Immature natural killer cell (primary cell): ENCODE measurements at places on chromosomes 1 and 21.

DNA sequence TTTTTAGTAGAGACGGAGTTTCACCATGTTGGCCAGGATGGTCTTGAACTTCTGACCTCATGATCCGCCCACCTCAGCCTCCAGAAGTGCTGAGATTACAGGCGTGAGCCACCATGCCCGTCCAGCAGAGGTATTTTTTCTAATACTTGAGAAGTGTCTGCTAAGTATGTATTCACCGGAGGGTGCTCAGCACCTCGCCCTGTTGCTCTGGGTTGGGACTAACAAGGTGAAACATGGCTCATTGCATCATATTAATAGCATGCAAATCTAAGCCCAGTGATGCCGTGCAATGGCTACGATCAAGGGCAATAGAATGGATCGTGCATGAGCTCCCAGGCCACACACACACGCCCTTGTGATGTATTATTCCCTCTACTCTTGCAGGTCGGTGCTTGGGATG, 68.7 kb downstream of the PDE9A start:
- no peak for DNase-seq

DNA sequence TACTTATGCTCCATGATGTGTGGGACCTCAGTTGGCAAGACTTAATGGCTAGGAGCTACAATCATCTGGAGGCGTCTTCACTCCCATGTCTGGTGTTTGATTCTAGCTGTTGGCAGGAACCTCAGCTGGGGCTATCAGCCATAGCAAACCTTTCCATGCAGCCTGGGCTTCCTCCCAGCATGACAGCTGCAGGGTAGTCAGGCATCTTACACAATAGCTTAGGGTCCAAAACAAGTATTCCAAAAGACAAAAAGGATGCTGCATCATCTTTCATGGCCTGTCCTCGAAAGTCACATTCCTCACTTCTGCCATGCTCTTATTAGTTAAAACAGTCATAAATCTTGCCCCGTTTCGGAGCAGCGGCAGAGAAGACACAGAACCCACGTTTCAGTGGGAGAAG, 90.9 kb downstream of the LRRC8C start:
- DNase-seq: no peak

DNA sequence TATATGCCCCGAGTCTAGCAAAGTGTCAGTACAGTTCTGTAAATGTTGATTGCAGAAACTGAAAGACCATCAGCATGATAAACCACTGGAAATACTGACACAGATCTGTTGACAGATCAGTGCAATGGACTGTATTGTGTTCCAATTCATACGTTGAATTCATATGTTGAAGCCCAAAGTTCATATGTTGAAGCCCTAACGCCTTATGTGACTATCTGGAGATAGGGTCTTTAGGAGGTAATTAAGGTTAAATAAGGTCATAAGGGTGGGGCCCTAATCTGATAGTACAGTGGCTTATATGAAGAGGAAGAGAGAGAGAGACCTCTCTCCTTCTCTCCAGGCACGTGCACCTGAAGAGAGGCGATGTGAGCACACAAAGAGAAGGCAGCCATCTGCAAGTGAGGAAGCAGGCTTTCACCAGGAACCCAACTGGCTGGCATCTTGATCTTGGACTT, 144.7 kb downstream of the MRPL39 start:
- no peak for DNase-seq

GRCh38 chr1:159084867-159085266, 8.3 kb upstream of the AIM2 start:
- no peak for DNase-seq

GRCh38 chr1:231694075-231694431, 67.5 kb downstream of the DISC1 start:
- no peak for DNase-seq

DNA sequence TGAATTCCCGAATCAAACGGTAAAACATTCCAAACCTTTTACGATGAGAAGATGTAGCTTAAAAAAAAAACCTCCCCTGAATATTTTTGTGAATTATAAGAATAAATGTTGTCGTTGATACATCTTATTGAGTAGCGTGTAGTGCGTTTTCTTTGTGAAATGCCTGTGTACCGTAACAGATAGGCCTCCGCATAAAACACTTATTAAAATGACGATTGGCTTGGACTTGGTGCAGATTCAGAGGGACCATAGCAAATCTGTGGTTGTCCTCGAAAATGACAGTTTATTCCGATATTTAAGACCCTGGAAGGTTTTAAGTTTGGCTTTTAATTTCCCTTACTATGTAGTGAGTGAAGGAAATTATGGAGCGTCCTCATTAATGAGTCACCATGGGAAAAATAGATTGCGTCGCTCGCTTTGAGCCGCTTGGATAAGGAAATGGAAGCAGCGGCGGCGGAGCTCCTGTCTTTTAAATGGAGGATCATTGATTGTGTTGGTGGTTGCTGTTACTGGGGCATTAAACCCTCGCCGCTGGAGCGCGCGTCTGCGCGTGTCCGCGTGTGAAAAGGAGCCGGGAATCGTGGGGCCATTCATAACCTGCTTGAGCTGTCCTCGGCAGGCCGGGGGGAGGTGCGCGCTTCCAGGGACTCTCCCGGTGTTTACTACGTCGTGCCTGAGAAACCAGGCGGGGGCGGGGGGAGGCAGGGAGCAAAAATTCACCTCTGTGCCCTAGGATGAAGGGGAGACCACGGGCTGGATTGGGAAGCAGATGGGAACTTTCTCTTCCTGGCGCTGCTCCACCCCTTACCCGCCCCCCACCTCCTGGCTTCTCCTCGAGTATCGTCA, 1.6 kb downstream of the SPEN start:
- peak; percentile 61 for DNase-seq

GRCh38 chr1:151325646-151326429, 1.4 kb downstream of the PI4KB start:
- DNase-seq: no peak

GRCh38 chr21:44579056-44579832, 1.2 kb downstream of the KRTAP10-5 start:
- no peak for DNase-seq

DNA sequence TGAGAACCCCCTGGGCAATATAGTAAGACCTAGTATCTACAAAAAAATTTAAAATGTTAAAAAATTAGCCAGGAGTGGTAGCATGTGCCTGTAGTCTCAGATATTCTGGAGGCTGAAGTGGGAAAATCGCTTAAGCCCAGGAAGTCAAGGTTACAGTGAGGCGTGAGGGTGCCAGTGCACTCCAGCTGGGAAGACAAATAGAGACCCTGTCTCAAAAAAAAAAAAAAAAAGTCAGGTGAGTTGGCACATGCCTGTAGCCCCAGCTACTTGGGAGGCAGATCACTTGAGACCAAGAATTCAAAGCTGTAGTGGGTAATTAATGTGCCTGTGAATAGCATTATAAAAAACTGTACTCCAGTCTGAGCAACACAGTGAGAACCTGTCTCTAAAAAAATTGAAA, 4.6 kb downstream of the BECN2 start:
- DNase-seq: no peak

DNA sequence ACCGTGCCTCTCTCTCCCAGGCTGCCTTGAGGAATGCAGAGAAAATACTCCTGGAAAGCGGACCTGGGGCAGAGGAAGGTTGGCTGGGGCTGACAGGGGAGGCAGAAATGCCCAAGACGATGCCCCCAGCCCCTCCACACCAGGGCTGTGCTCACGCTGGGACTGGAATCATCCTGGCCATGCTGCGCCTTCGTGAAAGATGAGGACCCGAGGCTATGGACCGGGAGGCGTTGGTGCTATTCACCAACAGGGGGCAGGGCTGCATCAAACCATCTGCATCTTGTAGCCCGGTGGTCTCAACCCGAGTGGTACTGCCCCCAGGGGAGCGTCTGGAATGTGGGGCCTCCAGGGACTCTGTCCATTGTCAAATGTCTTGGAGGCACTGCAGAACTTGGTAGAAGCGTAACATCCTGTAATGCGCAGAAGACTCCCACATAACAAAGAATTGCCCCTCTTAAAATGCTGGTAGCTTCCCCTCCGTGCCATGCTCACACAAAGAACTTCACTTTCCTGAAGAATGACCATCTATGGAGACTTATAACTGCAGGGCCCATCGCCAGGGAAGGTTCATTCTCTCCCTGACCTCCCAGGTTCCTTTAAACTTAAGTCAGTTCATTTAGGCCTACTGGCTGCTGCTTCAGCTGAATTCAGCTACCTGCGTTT, 251.2 kb downstream of the RRAGC start:
- DNase-seq: no peak
